ENCODE measurements at places on chromosomes 7 and 10.

GRCh38 chr10:115866691-115867090 is 406.3 kb downstream of the GFRA1 start:
- DNase-seq: no peak

DNA sequence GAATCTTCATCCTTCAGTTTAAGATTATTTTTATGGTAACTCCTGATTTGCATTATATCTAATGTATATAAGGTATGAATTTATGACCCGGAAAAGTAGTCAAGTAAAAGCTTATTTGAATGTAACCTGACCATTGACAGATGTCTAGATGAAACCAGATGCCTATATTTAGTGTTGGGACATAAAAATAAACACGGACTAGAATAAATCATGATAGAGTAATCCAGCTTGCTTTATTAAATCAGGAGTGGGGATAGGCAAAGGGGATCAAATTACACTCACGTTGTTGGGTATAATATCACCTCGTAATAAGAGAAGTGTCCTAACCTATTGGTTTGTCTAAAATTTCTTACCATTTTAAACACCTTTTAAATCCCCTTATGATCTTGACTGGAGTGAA is 244.6 kb downstream of the AGMO start:
- no peak for DNase-seq

DNA sequence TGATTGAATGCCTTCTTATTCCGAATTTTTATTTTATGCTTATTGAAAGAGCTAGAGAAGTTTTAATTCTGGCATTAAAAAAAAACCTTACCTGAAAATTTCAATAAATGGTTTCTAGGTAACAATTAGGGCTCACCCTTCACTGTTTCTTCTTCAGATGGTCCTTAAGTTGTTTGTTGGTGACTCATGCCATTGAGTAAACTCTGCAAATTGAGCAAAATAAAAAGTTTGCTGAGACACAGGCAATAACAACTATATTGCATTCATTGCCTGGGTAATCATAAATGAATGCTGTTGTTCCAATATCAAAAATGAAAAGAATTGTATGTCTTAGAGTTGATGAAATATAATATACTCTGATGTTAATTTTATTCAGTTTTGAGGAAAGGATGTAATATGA is 300.3 kb downstream of the CDK14 start:
- no peak for DNase-seq

DNA sequence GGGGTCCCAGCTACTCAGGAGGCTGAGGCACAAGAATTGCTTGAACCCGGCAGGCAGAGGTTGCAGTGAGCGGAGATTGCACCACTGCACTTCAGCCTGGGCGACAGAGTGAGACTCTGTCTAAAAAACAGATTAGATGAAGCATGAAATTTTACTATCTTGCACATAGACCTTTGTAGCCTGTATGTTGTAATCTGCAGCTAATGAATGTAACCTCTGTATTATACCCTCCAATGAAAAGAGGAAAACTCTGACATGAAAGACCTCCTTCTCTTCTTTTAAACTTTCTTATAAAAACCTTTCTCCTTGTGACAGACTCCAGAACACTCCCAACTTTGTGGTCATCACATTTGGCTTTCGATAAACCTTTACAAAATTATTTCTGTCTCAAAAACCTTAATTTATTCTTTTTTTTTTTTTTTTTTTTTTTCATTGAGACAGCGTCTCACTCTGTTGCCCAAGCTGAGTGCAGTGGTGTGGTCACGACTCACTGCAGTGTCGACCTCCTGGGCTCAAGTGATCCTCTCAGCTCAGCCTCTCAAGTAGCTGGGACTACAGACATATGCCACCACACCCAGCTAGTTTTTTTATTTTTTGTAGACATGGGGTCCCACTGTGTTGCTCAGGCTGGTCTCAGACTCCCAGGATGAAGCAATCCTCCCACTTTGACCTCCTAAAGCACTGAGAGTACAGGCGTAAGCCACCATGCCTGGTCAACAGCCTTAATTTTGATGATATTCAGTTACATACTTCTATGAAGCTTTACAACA is 97.4 kb downstream of the SVOPL start:
- no peak for DNase-seq

- DNase-seq: no peak
Observed at GRCh38 chr7:140689199-140690152, 7.0 kb upstream of the NDUFB2 start.

DNA sequence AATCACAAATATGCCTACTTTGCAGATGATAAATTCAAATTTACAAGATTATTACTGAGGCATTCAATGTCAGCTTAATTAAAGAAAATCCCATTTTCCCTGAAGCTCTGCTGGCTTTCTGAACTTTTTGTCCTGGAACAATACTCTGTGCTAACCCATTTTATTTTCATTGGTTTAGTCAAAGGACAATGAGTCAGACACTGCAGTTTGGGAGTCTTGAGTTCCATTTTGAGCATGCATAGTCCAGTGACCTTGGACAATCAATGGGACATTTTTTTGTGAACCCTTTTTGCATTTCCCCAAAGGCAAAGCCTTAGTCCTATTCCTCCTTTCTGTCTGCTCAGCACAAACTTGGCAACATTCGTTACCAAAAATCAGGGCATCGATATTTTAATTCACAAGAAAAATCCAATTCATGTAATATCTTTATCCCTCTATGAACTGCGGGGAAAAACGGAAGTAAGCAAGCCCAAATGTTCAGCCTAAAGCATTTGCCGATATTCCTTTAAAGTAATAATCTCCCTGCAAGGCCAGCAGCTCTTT is 339.8 kb downstream of the RNLS start:
- no peak for DNase-seq

- DNase-seq: no peak
Observed at GRCh38 chr10:31678575-31679516, 249.8 kb downstream of the ARHGAP12 start.

DNA sequence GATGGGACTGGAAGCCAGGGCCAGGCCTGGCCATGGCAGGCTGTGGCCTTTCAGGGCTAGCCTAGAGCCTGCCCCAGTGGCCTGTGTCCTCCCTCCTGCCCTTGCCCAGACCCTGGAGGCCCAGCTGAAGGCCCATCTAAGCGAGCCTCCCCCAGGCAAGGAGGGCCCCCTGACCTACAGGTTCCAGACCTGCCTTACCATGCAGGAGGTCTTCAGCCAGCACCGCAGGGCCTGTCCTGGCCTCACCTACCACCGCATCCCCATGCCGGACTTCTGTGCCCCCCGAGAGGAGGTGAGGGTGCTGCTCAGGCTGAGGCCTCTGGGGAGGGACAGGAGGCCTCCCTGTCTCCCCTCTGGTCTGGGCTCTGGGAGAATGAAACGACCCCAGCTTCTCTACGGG is 60.9 kb downstream of the PALD1 start:
- no peak for DNase-seq

- no peak for DNase-seq
Observed at GRCh38 chr10:24494236-24494635, 229.5 kb downstream of the ARHGAP21 start.

- DNase-seq: no peak
Observed at GRCh38 chr7:149248777-149249176, 9.3 kb downstream of the ZNF212 start.

DNA sequence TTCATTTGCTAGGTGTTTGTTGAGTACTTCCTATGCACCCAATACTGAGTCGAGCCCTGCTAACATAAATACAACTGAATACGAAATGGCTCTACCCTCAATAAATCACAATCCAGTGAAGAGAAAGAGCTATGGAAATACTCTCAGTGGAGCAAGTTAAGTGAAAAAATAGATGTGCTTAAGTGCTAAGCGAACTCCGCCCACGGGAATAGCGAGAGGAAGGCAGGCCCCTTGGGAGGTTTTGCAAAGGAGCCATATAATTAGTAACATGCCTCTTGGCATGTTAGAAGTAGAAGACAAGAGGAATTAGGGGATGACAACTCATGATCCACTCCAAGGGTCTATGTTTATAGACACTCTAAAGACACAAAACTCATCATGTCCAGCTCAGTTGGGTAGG is 42.8 kb upstream of the TSPAN33 start:
- no peak for DNase-seq

- no peak for DNase-seq
Observed at GRCh38 chr10:78448470-78448869, 414.8 kb downstream of the RPS24 start.

GRCh38 chr10:12993595-12993994 is 7.9 kb downstream of the CCDC3 start:
- DNase-seq: no peak

DNA sequence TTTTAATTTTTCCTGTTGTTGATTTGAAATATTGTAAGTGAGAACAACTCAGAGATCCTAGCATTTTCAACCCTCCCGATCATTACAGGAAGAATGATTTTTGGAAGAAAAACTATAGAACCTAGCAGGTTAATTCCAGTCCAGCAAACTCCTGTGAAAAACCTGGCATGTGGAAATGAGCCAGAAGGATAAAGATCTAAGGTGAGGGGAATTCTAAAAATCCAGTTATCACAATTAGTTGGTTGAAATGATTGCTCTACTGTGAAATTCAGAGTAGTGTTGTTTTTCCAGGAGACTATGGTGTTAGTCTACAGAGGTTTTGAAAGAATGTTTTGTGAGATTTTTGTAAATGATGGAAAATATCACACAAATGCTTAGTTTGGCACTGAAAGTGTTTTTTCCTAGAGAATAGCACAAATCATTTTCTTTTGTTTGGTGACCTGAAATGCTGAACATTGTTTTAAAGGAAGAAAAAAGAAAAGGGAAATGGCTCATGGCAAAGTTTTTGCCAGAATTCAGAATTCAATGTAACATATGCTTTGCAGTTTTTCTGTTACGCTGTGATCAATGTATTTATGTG is 152.4 kb upstream of the SLC26A5 start:
- peak; percentile 51 for DNase-seq

DNA sequence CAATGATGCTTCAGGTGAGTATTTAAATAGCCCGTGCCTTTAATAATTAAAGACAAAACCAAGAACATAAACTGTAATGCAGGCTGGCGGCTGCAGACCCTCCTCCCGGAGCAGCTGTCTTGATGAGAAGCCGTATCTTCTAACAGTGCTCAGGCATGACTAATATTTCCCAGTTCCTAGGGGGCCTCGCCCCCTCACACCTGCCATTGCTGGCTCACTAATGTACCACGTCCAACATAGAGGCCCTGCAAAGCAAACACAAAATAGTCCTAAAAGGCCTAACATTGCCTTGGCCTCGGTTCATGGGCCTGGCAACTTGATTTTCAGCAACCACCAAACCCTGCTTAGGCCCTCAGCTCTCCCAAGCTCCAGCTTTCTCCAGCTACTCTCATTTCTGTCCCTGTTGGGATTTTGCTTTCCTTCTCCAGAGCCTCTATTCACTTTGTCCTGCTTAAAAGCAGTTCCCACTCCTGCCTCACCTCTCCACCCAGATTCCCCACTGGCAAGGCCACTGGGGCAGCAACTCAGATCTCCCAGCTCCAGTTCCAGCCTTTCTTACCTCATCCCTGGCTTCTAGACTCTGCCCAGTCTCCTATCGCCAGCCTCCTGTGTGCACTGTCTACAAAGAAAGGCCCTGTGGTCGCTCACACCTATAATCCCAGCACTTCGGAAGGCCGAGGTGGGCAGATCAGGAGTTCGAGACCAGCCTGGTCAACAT is 16.2 kb downstream of the SORBS1 start:
- DNase-seq: no peak

DNA sequence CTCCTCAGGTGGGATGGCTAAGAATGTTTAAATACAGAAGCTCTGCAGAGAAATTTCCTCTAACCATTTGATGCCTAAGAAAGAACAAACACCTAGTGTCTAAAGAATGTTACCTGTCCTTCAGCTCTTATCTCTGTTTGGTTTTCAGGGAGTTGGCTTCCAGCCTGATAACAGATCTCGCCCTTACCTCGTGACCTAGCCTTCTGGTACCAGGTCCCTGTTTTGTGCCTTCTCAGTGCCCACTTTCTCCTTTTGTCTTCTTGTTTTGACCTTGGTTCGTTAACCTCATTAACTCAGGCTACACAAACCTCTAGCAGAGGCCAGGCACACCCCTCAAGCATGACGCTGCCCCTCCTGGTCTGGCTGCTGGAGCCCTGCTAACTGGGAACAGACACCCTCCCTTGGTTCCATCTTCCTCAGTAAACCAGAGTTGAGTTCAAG is 16.1 kb upstream of the RAB11FIP2 start:
- no peak for DNase-seq
